Stimulated activated effector memory CD8-positive, alpha-beta T cell treated with anti-CD3 and anti-CD28 coated beads, Interleukin-12 subunit alpha, Interleukin-12 subunit beta, amount 100 ng/mL, for 72 hours (primary cell): ENCODE measurements at places on chromosomes 12 and 14.

- DNase-seq = no peak
Observed at GRCh38 chr12:106873983-106874382, 81.7 kb upstream of the TMEM263 start.

DNA sequence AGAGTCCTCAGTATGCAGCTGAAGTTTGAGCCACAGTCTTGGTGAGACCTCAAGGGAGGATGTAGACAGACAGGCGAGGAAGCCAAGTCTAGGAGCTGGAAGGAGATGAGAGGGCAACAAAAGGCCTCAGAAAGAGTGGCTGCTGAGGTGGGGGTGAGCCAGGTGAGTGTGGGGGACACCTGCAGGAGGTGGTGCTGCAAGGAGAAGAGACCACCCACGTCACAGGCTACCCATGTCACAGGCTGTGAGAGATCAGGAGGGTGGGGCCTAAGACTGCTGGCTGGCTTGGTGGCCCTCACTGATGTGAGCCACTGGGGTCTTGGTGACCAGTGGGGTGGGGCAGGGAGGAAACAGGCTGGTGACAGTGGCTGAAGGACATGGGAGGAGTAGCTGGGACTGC lies 97.3 kb downstream of the KIF26A start:
- DNase-seq = no peak

GRCh38 chr12:131085816-131086591 lies 132.3 kb downstream of the ADGRD1 start:
- DNase-seq = no peak

DNA sequence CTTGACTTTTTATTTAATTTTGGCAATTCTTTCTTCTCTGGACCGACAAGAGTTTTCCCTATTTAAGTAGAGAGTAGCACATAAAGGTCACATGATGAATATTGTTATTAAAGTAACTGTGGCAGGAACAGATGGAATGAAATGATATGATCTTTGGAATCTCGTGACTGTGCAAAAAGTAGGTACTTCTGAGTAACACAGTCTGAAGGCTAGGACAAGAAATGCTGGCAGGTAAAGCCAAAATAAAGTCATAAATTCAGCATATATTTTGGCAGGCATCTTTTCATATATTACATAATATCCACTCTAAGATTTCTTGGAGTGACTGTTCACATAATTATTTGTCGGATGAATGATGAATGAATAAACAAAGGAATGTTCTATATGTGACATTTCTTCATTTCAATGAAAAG lies 121.4 kb downstream of the EFCAB11 start:
- DNase-seq = no peak

GRCh38 chr12:28512406-28512805 lies 322.1 kb downstream of the CCDC91 start:
- DNase-seq = no peak

- no peak for DNase-seq
Observed at GRCh38 chr14:30500222-30500621, 58.7 kb upstream of the G2E3 start.

DNA sequence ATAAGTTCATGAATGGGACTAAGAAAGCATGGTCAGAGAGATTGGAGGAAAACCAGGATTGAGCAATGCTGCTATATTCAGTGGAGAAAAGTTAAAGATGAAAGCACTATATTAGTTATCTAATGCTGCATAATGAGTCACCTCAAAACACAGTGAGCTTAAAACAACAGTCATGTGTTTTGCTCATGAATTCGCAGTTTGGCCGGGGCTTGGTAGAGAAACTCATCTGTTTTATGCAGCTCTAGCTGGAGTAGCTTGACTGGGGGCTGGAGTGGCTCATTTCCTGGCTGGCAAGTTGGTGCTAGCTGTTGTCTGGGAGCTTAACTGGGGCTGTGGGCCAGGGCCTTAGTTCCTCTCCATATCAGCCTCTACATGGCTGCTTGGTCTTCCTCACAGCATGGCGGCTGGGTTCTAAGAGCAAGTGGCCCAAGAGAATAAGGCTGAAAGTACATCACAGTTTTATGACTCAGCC lies 90.1 kb downstream of the ADCK1 start:
- no peak for DNase-seq

GRCh38 chr14:25103271-25103670 lies 53.3 kb upstream of the STXBP6 start:
- no peak for DNase-seq

DNA sequence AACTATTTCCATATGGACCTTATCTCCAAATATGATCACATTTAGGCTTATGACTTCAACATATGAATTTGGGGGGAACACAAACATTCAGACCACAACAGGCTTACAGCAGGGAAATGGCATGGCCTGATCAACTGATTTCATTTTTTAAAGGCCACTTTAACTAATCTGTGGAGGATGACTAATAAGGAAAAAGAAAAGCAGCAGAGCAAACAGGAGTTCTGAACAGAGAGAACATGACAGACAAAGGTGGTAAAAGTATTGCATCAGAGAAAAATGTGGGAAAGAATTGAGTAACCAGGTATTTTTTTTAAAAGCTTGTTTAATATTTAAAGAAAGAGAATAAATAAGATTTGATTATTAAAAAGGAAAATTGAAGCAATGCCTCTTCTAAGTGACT lies 366.1 kb upstream of the TMPO start:
- no peak for DNase-seq

DNA sequence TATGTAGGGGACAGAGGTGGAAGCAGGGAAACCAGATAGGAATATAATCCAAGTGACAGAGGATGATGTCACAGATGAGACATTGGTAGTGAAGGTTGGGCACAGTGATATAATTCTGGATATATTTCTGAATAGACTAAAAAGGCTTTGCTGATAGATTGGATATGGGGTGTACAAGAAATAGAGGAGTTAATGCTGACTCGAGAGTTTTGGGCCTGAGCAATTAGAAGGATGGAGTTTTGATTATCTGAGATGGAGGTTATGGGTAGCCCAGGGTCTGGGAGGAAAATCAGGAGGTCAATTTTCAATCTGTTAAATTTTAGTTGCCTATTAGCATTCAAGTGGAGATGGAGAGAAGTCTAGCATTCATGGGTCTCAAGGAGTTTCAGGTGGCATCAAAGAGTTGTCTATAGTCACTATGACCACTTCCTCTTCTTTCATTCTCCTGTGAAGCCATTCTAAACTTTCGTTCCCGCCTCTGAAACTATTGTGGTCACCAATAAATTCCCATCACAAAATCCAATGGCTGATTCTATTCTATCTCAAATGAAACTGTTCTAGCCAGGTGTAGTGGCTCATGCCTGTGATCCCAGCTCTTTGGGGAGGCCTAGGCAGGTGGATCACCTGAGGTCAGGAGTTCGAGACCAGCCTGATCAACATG lies 10.6 kb upstream of the ANO6 start:
- DNase-seq = no peak

GRCh38 chr14:79295385-79295784 lies 915.9 kb downstream of the DIO2 start:
- no peak for DNase-seq

GRCh38 chr12:122527478-122527944 lies 462 bp downstream of the KNTC1 start:
- DNase-seq = no peak

DNA sequence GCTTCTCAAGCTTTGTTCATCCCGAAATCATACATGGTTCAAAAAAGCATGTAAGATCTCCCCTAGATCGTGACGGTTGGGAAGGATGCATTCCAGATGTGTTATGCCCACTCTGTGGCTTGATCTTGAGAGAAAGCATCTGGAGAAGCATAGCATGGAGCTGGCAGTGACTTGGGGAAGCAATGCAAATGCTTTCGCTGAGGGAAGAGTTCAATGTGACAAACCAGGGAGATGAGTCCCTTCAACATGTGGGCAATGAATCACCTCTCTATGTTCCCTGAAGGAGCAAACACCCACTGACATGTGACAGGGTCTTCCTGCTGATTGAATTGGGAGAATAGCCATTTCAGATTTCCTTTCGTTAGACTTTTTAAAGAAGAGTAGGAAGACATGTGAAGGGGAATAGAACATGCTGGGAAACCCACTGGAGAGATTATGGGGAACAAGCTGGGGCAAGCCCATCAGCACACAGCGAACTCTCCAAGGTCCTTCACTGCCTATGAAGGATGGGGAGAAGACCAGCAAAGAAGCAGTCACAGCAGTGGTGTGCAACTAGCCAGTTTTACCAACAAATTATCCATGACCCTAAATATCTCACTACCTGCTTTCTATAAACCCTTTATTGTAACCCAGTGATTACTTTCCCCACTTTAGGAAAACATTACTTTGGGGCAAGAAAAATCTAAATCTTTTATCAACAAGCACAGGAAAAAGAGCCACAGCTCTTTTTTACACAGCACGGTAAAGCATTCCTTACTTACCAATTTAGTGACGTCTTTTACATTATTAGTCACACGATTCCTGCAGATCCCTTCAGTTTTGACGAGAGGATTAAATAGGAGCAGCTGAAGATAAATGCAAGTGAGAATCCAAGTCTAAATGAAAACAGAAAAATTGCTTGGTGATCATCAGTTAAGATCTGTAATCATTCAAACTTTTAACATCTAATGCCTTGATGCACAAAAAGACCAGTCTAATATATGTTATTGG lies 35.0 kb downstream of the KITLG start:
- DNase-seq = no peak

DNA sequence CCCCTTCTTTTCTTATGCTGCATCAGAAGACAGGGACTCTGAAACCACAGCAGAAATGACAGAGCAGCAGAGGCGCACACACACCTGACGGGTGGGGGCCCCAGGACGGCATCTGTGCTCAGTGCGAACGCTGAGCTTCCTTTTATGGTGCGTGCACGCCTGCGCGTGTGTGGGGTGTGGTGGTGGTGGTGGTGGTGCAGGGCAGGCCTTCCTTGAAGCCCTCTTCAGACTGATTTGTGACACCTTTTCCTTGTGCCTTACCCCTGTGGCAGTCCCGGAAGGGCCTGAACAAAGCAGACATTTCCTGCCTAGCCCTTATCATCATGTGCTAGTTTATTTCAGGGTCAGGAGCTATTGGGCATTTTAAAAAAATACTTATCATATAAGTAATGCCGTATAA lies 75.7 kb downstream of the TSPAN9 start:
- no peak for DNase-seq

DNA sequence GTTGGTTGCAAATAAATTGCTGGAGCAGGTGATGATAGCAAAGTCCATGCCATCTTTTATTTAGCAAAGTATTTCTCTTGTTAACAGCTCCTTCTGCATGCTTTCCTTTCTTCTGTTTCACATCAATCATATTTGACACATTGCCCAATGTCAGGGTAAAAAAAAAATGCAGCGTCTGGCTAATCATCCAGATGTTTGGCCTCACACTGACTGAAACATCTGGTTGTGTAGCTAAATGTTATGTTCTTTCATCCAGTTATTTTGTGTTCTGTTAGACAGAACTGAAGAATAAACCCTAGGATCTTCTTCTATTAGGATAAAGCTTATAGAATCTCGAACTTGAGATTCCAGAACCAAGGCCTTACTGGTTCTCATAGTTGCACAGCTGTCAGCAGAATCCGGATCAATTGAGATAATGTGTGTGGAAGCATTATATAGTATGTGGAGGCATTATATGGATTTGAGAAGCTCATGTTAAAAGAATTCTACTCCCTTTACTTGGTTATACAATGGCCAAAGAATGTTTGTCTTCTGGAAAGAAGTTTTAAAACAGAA lies 859.2 kb downstream of the DIO2 start:
- no peak for DNase-seq

DNA sequence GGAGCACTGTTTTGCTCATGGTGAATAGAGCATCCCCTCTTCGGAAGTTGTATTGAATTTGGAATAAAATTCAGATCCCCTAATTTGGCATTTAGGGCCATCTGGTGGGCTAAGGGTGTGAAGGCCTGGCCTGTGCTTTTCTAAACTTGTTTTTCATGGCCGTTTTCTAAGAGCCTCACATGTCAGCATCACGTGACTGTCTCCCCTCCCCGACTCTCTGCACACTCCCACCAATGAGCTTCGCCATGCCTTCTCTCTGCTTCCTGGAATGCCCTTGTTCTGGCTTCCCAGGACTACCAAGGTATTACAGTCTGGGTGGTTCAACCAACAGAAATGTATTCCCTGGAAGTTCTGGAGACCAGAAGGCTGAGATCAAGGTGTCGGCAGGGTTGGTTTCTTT lies 85.3 kb downstream of the PRIMA1 start:
- DNase-seq = peak; percentile 15

DNA sequence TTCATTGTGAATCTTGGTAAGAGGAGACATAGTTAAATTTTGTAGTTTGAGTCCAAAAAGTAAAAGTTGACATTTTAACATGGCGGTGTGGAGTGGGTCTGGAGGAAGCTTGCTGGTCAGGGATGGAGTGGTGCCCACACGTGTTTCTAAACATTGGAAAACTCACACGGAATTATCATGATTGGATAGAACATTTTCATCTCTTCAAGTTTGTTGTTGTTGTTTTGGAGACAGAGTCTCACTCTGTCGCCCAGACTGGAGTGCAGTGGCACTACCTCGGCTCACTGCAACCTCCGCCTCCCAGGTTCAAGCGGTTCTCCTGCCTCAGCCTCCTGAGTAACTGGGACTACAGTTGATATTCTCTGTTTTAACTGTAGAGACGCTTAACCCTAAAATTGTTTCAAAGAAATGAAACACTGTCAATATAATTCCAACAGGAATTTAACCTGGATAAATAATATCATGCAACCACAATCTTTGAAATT lies 502 bp upstream of the MBIP start:
- DNase-seq = no peak

DNA sequence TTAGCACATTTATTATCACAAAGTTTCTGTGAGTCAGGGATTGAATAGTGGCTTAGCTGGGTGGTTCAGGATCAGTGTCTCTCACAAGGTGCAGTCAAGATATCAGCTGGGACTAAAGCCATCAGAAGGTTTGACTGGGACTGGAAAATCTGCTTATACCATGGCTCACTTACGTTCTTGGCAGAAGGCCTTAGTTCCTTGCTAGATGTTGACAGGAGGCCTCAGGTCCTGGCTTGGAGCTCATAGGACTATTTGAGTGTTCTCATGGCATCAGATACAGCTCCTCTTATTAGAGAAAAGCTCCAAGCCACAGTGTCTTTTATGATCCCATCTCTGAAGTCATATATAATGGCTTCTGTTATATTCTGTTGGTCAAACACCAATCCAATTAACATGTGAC lies 127.3 kb downstream of the SLC6A15 start:
- DNase-seq = no peak
